Activated naive CD8-positive, alpha-beta T cell treated with anti-CD3 and anti-CD28 coated beads, Interleukin-2, amount 10 ng/mL, durations not matched to agents 7 days and 5 days (primary cell): ENCODE measurements at places on chromosomes 6 and 20. TPM values are rescaled to one million over a fixed set of nuclear protein-coding genes. Genes with fewer than 3 reads are reported as not detected.

The CUL7 gene
- 12.7 TPM for total RNA-seq

The FAM83B gene
- total RNA-seq: not detected

The TPX2 gene
- 111 TPM for total RNA-seq

The DYNLT2 gene
- 2.9 TPM for total RNA-seq

The FBXO30 gene
- total RNA-seq: 7.2 TPM

The SNRNP48 gene
- 21.6 TPM for total RNA-seq

The CCN5 gene
- total RNA-seq: not detected

The TDRD6 gene
- total RNA-seq: not detected

The POFUT1 gene
- 23.9 TPM for total RNA-seq

The SOBP gene
- 1.2 TPM for total RNA-seq

The ADGRG6 gene
- 0.91 TPM for total RNA-seq

The KCNK16 gene
- total RNA-seq: not detected

The EYA2 gene
- total RNA-seq: not detected

The HSPA1B gene
- 49.0 TPM for total RNA-seq

The PBOV1 gene
- total RNA-seq: not detected

The RNF217 gene
- total RNA-seq: 0.08 TPM

The BPI gene
- total RNA-seq: not detected

The MAP7 gene
- 0.48 TPM for total RNA-seq

The CDSN gene
- not detected for total RNA-seq

The IFNGR1 gene
- 29.1 TPM for total RNA-seq

The CPXM1 gene
- 0.25 TPM for total RNA-seq
